Activated B cell treated with CpG ODN at 0.5 μM for 24 hours (primary cell): ENCODE measurements at places on chromosomes 12 and 14. TPM values are rescaled to one million over a fixed set of nuclear protein-coding genes. Genes with fewer than 3 reads are reported as not detected.

- no peaks in the 10 kb centered on the region for H3K36me3 ChIP-seq
- H3K4me3 ChIP-seq, result no peak overlapping the region
- H3K27ac ChIP-seq, result no peak overlapping the region
- H3K27me3 ChIP-seq, result peaks cover 48% of the 10 kb centered on the region
- H3K4me1 ChIP-seq, result peaks cover 6% of the 10 kb centered on the region
- DNase-seq, result no peak
Measured at GRCh38 chr14:103288076-103288766, 45.8 kb upstream of the EIF5 start.

DNA sequence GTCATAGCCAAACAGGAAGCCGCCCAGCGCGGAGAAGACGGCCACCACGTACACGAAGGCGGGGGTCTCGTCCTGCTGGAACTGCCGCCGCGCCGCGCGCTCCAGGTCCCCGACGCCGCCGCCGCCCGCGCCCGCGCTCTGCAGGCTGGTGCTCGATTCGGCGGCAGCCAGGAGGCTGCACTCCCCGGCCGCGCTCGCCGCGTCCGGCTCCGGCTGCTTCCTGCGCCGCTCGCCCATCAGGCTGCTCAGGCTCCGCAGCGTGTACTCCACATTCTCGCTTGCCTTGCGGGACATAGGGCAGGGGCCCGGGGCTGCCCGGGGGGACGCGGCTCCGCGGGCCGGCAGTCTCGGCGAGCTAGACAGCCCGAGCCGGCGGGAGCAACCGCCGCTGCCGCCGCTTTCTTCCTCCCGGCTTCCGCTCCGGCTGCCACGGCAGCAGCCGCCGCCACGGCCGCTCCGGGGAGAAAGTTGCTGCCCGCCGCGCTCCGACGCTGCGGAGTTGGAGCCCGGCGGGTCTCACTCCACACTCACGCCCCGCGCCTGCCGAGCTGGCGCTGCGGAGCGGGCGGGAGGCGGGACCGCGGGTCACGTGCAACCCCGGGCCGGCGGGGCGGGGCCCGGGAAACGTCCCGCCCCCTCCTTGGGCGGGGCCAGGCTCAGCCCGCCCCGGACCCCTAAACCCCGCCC lies at the start of gene SLC2A13:
Gene SLC2A13, minus strand, starts transcription at position 567 of the 687 bp plus-strand sequence. Its CDS starts 273 bp downstream, at position 294.
- H3K4me1 ChIP-seq, result peaks cover 45% of the 10 kb centered on the region
- peak within 1 kb of the TSS; percentile 43 for H3K27ac ChIP-seq
- peak within 1 kb of the TSS; percentile 87 for H3K4me3 ChIP-seq
- H3K36me3 ChIP-seq, result no peaks in the 10 kb centered on the region
- DNase-seq, result peak; percentile 76
- no peaks in the 10 kb centered on the region for H3K27me3 ChIP-seq

DNA sequence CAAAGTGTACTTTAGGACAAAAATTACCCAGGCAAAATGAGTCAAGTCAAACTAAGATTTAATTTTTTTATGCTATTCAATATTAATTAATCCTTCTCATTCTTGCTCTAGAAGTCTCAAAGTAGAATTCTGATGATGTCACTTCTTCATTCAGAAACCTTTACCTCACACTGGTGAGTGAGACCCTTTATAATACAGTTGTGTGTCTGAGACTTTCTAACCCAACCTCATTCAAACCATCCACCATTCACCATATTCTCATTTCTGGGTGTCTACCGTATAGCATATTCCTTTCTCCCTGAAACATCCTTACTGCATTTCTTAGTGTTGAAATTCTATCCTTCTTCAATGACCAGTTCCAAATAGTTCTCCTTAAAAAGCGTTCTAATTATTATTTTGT lies 40.8 kb upstream of the CFL2 start:
- peaks cover 56% of the 10 kb centered on the region for H3K36me3 ChIP-seq
- no peaks in the 10 kb centered on the region for H3K27me3 ChIP-seq
- H3K4me3 ChIP-seq, result no peak overlapping the region
- no peak overlapping the region for H3K27ac ChIP-seq
- DNase-seq, result no peak

GRCh38 chr12:31967539-31967938 lies 8.3 kb downstream of the RESF1 start:
- H3K27me3 ChIP-seq, result no peaks in the 10 kb centered on the region
- peaks cover 90% of the 10 kb centered on the region for H3K36me3 ChIP-seq
- peak overlapping the region; percentile 74 for H3K27ac ChIP-seq
- peaks cover 86% of the 10 kb centered on the region for H3K4me1 ChIP-seq
- peak overlapping the region; percentile 28 for H3K4me3 ChIP-seq

- DNase-seq, result no peak
- H3K36me3 ChIP-seq, result no peaks in the 10 kb centered on the region
- H3K27ac ChIP-seq, result no peak overlapping the region
- H3K4me1 ChIP-seq, result no peaks in the 10 kb centered on the region
- no peak overlapping the region for H3K4me3 ChIP-seq
Measured at GRCh38 chr14:81363746-81364378, 36.3 kb downstream of the STON2 start.

GRCh38 chr12:108633534-108634248 lies at the start of gene SELPLG:
SELPLG (minus strand) TSS chr12:108633894; CDS start chr12:108624307, 9,587 bp downstream.
- peak within 1 kb of the TSS; percentile 98 for H3K27ac ChIP-seq
- H3K4me1 ChIP-seq, result peaks cover 95% of the 10 kb centered on the region
- H3K27me3 ChIP-seq, result no peaks in the 10 kb centered on the region
- H3K36me3 ChIP-seq, result peaks cover 4% of the 10 kb centered on the region

DNA sequence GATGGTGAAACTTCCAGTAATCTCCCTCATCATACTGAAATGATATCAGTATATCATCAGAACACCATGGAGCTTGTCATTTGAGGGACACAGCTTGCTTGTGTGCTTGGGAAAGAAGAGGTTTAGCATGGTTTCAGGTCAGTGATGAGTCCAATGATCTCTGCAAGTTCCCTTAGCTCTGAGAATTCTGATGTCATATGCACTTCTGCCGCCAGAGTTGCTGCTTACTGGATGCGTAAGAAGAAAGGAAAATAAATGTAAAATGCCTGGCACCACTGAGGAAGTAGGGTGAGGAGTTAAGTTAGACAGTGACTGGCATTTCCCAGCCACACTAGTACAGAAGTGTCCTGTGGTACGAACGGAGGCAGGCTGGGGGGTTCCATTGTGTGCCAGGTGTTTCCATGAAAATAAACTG lies 22.6 kb downstream of the PRKCH start:
- H3K27ac ChIP-seq, result no peak overlapping the region
- no peak for DNase-seq
- H3K4me1 ChIP-seq, result peaks cover 27% of the 10 kb centered on the region
- no peak overlapping the region for H3K4me3 ChIP-seq

- H3K4me3 ChIP-seq, result no peak overlapping the region
- no peak overlapping the region for H3K27ac ChIP-seq
- H3K4me1 ChIP-seq, result peaks cover 9% of the 10 kb centered on the region
- H3K36me3 ChIP-seq, result no peaks in the 10 kb centered on the region
- H3K27me3 ChIP-seq, result no peaks in the 10 kb centered on the region
- no peak for DNase-seq
Measured at GRCh38 chr12:57451233-57451778, 3.8 kb upstream of the INHBE start.

- no peak for DNase-seq
- H3K27me3 ChIP-seq, result peaks cover 3% of the 10 kb centered on the region
- no peak overlapping the region for H3K27ac ChIP-seq
- no peaks in the 10 kb centered on the region for H3K4me1 ChIP-seq
- H3K4me3 ChIP-seq, result no peak overlapping the region
Measured at GRCh38 chr12:113537046-113537750, 65.5 kb upstream of the LHX5 start.

DNA sequence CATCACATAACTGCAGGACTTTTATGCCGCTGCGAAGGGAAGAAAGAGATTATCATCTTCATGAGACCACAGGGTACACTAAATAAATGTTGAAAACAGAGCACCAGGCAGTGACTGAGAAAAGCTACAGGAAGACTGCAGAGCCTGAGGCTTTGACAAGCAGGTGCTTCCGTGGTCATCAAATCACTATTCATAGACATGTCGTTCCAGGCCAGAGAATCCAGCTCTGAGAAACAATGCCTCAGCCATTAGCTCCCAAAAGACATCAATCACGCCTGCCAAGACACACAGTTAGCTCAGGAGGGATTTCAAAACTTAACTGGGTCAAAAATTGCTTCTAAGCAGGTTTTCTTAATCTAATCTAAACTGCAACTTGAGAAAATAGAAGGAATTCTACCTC lies 47.2 kb upstream of the GARIN6 start:
- H3K4me1 ChIP-seq, result no peaks in the 10 kb centered on the region
- no peak overlapping the region for H3K4me3 ChIP-seq

DNA sequence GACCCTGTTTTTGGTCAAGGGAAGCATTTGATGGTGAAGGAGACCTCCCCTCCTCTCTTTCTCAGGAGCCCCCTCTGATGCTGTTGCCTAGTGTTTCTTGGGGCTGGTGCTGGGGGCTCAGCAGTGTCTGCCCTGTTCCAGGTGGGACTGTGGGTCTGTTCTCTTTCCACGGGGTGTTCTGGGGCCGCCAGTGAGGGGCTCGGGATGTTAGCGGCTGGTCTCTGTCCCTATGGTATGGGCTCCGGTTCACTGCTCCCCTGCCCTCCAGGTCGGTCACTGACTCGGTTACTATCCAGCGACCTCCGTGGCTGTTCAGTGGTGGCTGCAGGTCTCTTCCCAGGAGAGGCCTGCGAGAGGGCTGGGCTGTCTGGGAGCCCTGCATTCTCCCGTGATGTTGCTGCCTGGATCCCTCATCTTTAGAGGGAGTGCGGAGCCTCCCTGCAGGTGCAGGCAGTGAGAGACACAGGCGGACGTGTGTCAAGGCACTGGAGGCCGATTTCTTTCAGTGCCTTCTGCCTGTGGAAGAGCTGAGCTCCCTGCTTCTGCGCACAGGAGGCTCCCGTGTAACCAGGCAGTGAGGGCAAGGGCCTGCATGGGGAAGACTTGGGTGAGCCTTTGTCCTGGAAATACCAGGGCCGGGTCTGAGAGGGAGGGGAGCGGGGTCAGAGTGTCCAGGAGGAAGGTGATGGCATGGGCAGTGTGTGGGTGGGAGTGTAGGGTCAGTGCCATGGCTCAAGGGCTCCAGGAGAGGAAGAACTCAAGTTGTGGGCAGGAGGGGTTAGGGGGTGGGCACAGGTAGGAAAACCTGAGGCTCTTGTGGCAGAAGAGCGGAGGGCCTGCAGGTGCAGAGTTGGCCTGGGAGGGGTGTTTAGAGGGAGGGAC lies 362.6 kb downstream of the TMEM121 start:
- H3K36me3 ChIP-seq, result no peaks in the 10 kb centered on the region
- no peaks in the 10 kb centered on the region for H3K27me3 ChIP-seq
- H3K27ac ChIP-seq, result peak overlapping the region; percentile 66
- peaks cover 2% of the 10 kb centered on the region for H3K4me1 ChIP-seq

GRCh38 chr12:30755395-30755762 lies 628 bp upstream of the CAPRIN2 start:
- H3K27me3 ChIP-seq, result no peaks in the 10 kb centered on the region
- peaks cover 4% of the 10 kb centered on the region for H3K36me3 ChIP-seq
- peak overlapping the region; percentile 95 for H3K4me3 ChIP-seq

DNA sequence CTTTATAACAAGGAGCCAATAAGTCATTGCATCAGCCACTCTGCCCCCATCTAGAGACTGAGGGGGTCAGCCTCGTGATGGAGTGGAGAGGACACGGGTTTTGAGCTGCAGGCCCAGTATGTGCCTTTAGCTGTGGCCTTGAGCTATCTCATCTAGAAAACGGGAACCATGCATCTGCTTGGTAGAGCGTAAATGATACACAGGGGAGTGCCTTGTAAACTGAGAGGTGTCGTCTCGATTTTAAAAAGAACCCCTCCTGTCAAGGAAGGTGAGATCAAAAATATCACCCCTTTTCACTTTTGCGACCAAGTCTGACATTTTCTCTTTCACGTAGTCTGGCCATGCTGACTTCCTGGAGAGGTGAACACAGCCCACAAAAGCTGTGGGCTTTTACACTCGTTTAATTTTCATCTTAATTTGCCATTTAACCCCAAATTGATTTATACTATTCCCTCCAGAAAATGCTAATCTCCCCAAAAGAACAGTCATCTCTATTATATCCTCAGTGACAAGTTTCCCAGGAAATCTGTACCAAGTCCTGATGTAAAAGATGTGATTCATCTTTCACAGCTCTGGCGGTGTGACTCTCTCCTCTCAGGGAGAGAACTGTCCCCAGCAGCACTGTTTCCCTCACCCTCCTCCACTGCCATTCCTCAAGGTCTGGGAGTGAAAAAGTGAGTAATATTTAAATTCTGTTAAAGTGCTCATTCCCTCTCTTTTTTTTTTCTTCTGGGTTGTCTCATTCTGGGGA lies 30.6 kb downstream of the VCPKMT start:
- H3K27ac ChIP-seq, result peak overlapping the region; percentile 97
- peaks cover 24% of the 10 kb centered on the region for H3K36me3 ChIP-seq
- H3K4me3 ChIP-seq, result peak overlapping the region; percentile 68
- peak; percentile 44 for DNase-seq
- H3K4me1 ChIP-seq, result peaks cover 92% of the 10 kb centered on the region

GRCh38 chr14:53668897-53669296 lies 287.7 kb downstream of the BMP4 start:
- no peak for DNase-seq
- no peak overlapping the region for H3K4me3 ChIP-seq
- H3K27me3 ChIP-seq, result no peaks in the 10 kb centered on the region
- H3K27ac ChIP-seq, result no peak overlapping the region
- H3K36me3 ChIP-seq, result no peaks in the 10 kb centered on the region
- no peaks in the 10 kb centered on the region for H3K4me1 ChIP-seq

DNA sequence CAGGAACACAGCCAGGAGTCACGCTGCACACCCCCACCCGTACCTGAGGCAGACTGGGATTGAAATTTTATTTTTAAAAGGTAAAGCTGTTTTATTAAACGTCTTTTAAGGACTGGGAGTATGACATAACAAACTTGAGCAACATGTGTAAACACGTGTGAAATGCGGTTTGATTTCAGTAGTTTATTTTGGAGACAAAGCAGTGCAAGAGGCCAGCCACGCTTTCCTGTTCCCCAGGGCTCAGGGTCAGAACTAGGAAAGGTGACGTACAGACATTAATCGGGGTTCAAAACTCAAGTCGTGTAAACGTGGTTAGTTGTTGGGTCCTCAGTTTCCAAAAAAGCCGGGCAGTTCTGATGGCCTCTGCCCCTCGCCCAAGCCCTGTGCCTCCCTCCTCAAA lies 16.7 kb downstream of the CHGA start:
- H3K27me3 ChIP-seq, result no peaks in the 10 kb centered on the region
- H3K27ac ChIP-seq, result no peak overlapping the region
- DNase-seq, result no peak
- no peak overlapping the region for H3K4me3 ChIP-seq
- no peaks in the 10 kb centered on the region for H3K4me1 ChIP-seq

FOXM1 gene
- 1.8 and 2.8 TPM in 2 replicates for total RNA-seq

TOMM20L gene
- total RNA-seq, result 0.37 TPM in 1 of 2 replicates, not detected in the other

SERPINA9 gene
- total RNA-seq, result 0.24 and 0.40 TPM in 2 replicates

RND1 gene
- 4.9 and 5.9 TPM in 2 replicates for total RNA-seq

DPPA3 gene
- not detected in 2 replicates for total RNA-seq
